ENCODE measurements at places on chromosomes 7 and 10.

- DNase-seq, result no peak
These were observed 28.5 kb upstream of the CSGALNACT2 start for GRCh38 chr10:43109671-43110249.

DNA sequence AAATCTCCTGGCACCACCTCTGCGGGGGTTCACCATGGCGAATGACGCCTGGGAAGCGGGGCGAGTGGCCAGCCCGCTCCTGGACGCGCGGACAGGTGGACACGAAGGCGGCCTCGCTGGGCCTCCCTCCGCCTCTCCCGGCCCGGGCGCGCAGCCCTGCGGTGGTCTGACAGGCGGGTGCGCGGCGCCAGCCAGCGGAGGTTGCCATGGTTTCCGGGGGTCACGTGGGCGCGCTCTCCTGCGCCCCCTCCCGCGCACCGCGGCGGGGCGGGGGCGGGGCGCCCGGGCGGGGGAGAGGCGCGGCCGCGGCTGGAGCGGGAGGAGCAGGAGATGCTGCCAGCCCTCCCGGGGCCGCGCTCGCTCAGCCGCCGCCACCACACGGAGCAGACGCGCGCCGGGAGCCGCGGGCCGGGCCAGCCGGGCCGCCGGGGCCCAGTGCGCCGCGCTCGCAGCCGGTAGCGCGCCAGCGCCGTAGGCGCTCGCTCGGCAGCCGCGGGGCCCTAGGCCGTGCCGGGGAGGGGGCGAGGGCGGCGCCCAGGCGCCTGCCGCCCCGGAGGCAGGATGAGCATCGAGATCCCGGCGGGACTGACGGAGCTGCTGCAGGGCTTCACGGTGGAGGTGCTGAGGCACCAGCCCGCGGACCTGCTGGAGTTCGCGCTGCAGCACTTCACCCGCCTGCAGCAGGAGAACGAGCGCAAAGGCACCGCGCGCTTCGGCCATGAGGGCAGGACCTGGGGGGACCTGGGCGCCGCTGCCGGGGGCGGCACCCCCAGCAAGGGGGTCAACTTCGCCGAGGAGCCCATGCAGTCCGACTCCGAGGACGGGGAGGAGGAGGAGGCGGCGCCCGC is at the start of gene PRKAR2B:
PRKAR2B (plus strand) TSS at position 359 of the 848 bp plus-strand sequence; CDS start at position 562, 203 bp downstream.
- peak; percentile 73 for DNase-seq

DNA sequence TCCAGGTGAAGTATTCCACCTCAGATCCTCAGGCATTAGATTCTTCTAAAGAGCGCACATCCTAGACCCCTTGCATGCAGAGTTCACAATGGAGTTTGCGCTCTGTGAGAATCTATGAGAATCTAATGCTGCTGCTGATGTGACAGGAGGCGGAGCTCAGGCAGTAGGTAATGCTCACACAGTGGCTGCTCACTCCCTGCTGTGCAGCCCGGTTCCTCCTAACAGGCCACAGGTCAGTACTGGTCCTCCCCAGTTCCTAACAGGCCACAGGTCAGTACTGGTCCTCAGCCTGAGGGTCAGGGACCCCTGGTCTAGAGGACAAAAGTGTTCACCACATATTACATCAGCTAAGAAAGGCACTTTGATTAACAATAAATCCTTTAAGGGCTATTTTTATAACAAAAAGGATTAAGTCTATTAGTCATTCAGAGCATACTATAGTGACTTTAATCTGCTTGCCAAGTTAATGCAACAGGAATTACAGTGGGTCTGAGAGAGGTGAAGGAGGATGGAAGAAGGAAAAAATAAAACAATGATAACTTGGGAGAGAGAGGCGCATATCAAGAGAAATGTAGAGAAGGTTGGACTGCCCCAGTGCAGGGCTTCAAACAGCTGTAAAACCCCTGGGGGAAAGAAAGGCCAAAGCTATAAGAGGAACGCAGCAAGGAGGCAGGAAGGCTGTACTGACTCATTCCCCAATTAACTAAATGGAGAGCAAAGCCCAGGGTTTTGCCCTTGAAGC is 49.2 kb downstream of the CUL2 start:
- no peak for DNase-seq

- DNase-seq, result no peak
These were observed 122.1 kb upstream of the TCF7L2 start for GRCh38 chr10:112827951-112828350.

GRCh38 chr10:124006526-124006925 is 86.9 kb downstream of the CHST15 start:
- DNase-seq, result no peak

DNA sequence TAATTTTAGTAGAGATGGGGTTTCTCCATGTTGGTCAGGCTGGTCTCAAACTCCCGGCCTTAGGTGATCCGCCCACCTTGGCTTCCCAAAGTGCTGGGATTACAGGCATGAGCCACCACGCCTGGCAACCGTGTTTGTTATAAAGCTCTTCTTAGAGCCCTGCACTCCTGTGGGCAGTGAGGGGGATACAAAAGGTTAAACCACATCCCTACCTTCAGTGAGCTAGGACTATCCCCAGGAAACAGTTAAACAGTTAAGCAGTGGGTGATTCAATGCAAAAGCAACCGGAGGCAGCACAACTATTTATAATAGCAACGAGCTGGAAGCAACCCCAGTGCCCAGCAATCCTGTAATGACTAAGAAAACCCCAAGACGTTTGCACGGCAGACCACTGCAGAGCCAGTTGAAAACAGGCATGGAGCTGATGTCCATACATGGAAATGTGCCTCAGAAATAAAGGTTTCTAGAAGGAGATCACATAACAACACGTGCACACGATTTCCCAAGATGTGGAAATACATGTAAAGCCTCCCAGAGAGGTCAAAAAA is 107.2 kb upstream of the LYZL2 start:
- DNase-seq, result peak; percentile 69

- DNase-seq, result no peak
These were observed 82.3 kb downstream of the LRGUK start for GRCh38 chr7:134209322-134210015.

GRCh38 chr10:67033878-67034277 is 108.0 kb downstream of the LRRTM3 start:
- no peak for DNase-seq

DNA sequence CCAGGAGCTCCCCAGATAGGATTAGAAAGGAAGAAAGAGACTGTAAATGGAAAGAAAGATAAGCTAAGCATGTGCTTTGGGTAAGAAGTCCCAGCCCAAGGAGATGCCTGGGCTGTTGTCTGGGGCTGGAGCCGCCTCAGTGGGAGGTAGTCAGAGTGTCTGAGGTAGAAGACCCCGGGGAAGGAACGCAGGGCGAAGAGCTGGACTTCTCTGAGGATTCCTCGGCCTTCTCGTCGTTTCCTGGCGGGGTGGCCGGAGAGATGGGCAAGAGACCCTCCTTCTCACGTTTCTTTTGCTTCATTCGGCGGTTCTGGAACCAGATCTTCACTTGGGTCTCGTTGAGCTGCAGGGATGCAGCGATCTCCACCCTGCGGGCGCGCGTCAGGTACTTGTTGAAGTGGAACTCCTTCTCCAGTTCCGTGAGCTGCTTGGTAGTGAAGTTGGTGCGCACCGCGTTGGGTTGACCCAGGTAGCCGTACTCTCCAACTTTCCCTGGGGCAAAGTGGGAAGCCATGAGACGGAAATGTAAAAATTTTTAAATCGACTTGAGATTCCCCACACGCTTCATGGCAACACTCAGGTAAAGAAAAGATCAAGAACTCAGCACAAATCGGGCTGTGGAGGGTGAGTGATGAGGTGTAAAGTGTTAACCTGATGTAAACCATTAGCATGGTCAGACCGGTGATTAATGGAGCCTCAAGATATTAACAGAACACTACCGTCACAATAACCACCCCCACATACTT is 1.3 kb downstream of the HOXA1 start:
- DNase-seq, result no peak

- no peak for DNase-seq
These were observed 24.7 kb downstream of the AFAP1L2 start for GRCh38 chr10:114379631-114380041.

GRCh38 chr7:105173586-105173985 is 159.6 kb downstream of the KMT2E start:
- no peak for DNase-seq

GRCh38 chr10:73586583-73586984 is 4.6 kb downstream of the USP54 start:
- DNase-seq, result no peak

- DNase-seq, result no peak
These were observed 11.3 kb upstream of the SAMD9L start for GRCh38 chr7:93159490-93159889.

DNA sequence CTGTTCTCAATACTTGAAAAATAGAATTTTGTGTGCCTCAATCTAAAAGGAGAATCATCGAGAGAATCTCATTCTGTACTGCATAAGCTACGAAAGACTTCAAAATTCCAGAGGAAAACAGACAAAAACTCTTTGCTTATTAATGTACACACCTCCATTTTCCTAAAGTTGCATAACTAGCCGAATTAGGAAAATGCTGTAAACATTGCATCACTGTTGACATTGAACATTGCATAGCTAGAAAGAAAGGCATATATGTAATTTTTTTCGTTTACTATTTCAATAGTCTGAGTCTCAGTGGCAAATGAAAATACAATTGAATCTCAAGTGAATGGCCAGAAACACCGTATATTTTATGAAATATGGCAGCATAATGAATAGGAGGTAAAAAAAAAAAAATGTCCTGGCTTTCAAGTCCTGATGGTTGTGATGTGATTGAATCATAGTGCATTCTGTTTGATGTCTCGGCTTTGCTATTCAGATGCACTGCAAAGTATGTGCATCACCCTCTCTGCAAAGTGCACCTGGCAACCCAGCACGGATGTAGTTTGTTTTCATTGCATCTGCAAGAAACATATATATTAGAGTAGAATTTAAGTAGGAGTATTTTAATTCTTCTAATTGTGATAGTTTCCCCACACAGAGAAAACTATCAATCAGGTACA is 196.7 kb downstream of the VTI1A start:
- DNase-seq, result no peak

DNA sequence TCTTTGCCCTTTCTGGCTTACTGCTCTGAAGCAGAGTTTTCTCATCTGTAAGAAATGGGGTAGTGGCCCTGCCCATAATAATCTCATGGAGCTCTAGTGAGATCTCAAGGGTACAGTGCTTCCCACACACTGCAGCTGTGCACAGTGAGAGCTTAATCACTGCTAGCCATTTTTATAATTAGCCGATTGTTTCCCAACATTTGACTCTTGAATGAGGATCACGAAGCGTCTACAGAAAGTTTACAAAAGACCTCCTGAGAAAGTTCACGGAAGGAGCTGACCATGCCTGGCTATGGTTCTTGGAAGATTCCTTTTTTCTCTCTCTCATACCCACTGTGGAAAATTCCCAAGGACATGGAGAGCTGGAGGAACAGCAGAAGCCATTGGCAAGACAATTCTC is 70.4 kb downstream of the FAM171A1 start:
- no peak for DNase-seq

GRCh38 chr7:48182718-48183369 is 11.6 kb downstream of the ABCA13 start:
- DNase-seq, result no peak

GRCh38 chr7:135385209-135385608 is 124.7 kb downstream of the CNOT4 start:
- no peak for DNase-seq

DNA sequence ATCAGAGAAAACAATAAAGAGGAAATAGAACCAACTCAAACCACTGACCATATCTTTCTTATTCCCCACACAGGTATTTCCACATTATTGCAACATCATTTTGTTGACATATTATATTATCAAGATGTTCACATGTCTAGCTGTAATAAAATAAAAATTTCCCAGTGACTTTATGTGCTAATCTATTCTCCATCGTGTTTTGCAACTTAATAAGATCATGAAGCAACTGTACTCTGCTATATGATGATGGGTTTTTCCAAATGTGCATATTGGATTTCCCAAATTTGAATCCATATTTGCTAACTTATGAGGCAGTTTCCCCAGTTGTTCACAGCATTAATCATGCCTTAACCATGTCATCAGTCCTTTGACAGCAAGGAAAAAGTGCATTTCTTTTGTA is 127.8 kb downstream of the ITGB8 start:
- no peak for DNase-seq

GRCh38 chr7:70681469-70682350 is 450.2 kb upstream of the GALNT17 start:
- peak; percentile 53 for DNase-seq

DNA sequence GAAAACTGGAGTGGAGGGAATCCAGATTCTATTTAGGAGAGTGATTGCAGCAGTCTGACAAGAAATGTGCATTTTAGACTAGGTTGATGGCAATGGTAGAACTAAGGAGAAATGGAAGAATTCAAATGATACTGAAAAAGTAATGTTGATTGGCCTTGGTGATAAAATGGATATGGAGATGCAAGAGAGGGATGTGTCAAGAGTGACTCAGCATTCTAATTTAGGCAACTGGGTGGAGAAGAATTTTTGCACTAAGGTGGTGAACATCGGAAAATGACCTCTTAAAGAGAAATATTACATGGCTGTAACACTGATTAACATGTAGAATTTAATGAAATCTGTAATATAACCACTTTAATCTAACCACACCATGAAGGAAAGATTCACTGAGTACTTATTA is 806.5 kb downstream of the PHTF2 start:
- DNase-seq, result no peak

DNA sequence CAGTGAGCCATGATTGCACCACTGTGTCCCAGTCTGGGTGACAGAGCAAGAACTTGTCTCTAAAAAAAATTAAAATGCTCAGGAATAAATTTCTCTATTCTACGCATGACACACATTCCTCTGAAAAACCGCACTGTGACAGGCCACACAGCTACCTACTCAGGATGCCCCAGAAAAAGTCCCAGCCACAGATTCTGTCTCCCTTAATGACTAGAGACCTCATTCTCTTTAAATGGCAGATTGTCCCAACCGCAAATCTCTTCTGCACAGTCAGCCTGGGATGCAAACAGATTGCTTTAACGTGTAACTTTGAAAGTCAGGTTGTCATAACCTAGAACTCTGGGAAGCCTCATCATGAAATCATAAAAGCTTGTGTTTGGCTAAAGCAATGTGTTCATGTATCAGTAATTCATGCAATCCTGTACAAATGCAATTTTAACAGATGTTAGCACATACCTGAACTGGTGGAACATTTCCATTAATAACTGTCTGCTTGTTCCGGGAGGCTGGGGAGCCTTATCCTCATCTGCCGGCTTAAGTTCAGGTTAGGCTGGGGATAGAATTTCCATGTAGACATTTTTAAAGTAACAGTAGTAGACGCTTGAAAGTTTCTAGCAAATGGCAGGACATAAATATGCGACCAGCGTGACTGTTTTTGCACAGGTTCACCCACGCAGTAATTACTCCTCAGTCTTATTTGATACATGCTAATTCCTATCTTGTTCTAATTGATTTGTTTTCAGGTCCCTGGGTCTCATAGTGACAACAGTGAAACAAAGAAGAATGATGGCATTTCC is 26.2 kb upstream of the MSRB2 start:
- peak; percentile 25 for DNase-seq

DNA sequence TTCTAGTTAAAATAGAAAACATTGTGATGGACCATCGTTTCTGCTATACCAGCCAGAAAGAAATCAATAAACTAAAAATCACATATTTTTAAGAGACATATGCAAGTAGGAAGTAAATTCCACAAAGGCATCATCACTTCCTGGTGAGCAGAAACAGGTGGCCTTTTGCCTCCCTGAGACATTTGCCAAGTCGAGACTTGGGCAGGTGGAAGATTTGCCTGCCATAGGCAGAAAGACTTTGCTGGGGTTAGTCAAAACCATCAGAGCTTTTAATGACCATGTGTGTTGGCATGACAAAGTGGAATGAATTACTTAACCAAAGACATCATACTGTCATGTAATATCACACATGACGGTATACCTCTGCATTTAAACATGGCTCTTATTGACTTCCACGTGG is 66.0 kb upstream of the FGL2 start:
- DNase-seq, result peak; percentile 11

- no peak for DNase-seq
These were observed 188.1 kb upstream of the TMEM72 start for GRCh38 chr10:44723082-44723481.
